ENCODE measurements at places on chromosomes 11 and 22.

GRCh38 chr11:62391642-62392425 lies 27.0 kb upstream of the SCGB1A1 start:
- DNase-seq, result no peak

DNA sequence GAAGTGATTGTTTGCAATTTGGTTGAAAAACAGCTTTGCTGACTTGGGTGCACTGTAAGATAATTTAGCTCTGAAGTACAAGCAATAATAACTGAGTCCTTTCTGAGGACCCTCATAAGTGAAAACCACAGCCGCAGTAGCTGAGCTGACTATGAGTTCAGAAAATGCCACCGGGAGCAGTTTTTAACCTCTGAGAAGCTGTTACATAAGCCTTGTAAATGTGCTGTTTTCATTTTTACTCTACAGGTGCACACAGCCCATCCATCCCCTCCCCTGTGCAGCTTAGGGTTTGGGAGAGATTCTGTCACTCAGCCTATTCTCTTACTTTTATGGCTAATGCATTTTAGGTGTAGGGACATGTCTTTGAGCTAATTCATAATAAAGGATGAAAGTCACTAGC lies 255.5 kb upstream of the C11orf87 start:
- no peak for DNase-seq

GRCh38 chr11:9651481-9651880 lies 12.4 kb upstream of the SWAP70 start:
- DNase-seq, result no peak

DNA sequence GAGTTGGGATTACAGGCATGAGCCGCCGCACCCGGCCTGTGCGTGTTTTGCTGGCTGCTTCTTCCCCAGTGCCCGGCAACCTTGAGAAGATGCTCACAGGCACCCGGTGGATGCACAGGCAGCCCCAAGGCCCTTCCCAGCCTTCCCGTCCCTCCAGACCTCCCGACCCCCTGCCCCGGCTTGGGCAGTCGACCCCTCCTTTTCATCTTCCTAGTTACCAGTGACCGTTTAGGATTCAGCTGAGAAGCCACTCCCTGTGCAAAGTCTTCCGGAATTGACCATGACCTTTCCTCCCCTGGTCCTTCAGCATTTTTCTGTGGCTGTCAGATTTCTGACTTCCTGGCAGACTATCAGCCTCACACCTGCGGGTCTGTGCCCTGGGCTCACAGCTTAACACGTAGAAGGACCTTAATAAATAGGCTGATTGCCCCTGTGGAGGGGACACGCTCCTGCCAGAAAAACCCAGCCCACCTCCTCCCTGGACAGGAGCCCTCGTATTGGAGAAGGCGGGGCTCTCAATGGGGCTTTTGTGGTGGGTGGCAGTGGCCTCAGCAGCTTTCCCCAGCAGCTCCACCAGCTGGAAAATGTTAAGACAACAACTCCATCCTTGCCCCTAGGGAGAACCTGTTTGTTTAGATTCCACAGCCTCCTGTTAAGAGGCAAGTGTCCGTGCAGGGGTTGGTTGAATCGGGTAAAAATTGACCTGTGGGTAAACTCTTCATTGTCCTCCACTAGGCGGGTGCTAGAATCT lies 10.4 kb upstream of the ANO1 start:
- no peak for DNase-seq

DNA sequence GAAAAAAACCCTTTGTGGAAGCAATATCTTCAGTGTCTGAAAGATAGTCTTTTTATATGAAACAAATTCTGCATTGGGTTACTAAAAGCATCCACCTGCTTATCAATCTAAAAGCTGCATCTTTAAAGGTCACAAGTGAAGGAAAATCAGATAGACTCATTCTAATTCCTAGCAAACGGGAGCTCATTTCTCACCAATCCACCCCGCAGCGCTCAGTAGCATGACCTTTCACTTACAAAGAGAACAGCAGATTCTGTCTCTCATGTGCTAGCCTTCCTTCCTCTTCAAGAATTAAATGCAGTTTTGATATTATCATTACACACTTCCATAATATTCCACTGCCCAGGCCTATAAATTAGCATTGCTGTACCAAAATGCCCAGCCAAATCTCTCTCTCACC lies 212.9 kb downstream of the CADM1 start:
- no peak for DNase-seq

GRCh38 chr11:69359735-69360480 lies 66.0 kb downstream of the MYEOV start:
- DNase-seq, result no peak

GRCh38 chr11:17077240-17077519 lies 287 bp downstream of the RPS13 start:
- DNase-seq, result no peak

DNA sequence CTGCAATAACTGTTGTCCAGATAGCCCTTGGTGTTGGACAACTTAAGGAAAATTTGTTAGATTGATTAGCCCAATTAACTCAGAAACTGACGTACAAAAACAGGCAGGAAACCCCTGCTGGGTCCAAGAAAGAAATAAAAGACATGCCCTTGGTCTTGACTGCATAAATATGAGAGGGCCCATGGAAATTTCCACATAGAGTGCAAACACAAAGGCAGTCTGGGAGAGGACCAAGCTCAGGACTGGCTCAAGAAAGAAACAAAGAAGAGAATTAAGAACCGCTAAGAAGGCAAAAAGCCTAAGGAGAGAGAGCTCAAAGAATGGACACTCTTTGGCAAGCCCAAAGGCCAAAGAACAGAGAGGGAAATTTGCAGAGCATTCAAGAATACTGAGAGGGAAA lies 1243.9 kb downstream of the LRRC4C start:
- no peak for DNase-seq

DNA sequence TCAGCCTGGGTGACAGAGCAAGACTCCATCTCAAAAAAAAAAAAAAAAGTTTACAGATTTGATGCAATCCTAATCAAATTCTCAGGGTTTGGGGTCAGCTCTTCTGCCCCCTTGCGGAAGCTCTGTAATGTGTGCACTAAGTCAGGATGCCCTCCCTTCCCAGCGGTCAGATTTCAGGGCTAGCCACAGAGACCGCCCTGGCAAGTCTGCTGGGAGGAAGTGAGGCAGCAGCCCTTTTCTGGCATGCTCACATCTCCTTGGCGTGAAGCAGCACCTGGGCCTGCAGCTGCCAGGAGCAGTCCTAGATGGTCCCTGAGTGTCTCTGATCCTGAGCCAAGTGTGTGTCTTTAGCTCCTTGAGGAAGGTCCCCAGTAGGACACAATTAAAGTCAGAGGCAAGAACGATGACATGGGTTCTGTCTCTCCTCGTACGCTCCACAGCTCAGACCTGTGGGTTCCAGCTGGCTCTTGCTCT lies 10.9 kb upstream of the APOBEC3C start:
- DNase-seq, result peak; percentile 41

GRCh38 chr11:112751772-112752171 lies 209.4 kb upstream of the NCAM1 start:
- no peak for DNase-seq

DNA sequence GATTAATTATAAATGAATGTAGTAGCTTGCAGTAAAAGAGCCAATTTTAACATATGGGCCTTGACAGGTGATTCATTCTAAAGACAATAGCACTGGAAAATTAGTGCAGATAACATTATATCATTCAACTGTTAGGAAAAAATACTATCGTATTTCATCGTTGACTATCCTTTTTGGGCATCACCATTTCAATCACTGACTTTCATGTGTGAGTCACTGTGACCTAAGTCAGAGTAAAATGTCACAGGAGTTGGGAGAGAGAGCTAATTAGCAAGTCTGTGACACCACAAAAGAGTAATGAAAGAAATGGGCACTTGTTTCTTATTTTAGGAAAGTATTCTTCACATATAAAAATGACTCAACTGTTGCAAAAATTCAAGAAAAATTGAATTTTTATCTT lies 253.8 kb upstream of the CNTN5 start:
- no peak for DNase-seq

GRCh38 chr11:130181295-130182272 lies 22.0 kb downstream of the ST14 start:
- no peak for DNase-seq

DNA sequence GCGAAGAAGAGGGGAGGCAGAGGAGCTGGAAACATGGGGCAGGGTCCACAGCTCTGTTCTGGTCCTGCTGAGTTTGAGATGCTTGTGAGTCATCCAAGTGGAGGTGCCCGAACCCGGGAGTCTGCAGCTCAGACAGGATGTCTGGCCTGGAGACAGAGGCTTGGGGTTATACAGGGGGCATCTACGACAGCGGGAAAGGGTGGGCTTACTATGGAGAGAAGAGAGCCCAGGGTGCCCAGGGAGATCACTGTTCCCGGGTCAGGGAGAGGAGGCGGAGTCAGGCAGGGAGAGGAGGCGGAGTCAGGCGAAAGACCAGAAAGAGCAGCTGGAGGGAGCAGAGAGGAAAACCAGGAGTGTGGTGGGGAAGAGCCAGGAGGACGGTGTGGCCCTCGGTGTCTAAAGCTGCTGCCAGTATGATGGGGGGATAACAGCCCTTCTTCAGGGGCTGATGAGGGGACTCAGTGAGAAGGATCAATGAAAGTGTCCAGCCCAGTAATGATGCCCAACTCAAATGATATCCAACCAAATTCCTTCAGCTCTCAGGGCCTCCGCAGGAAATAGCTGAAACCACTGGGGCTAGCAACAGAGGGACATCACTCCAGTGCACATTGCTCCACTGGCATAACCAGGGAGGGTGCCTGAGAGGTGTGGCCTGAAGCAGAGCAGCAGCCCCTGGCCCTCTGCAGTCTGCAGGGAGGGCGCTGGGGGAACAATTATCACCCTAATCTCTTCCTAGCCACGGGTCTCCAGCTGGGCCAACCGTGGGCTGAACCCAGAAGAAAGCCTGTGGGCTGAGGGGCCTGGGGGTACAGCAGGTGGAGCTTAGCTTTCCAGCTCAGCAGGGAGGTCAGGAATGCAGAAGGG lies 2.6 kb upstream of the LTBP3 start:
- DNase-seq, result no peak

DNA sequence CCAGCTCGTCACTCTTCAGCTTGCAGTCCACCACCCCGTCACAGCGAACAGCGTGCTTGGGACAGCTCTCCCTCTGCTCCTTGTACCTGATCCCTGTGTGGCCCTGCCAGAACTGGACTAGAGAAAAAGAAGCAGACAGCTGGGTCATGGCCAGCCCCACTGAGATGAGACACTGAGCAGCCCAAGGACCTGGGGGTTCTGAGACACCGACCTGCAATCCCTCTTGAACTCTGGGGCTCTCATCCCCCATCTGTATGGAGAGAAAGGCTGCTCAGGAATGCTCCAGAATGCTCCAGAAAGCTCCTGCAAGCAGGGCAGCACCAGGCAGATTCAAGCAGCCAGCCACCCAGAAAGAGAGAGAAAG lies 14.8 kb downstream of the TMPRSS13 start:
- DNase-seq, result no peak

DNA sequence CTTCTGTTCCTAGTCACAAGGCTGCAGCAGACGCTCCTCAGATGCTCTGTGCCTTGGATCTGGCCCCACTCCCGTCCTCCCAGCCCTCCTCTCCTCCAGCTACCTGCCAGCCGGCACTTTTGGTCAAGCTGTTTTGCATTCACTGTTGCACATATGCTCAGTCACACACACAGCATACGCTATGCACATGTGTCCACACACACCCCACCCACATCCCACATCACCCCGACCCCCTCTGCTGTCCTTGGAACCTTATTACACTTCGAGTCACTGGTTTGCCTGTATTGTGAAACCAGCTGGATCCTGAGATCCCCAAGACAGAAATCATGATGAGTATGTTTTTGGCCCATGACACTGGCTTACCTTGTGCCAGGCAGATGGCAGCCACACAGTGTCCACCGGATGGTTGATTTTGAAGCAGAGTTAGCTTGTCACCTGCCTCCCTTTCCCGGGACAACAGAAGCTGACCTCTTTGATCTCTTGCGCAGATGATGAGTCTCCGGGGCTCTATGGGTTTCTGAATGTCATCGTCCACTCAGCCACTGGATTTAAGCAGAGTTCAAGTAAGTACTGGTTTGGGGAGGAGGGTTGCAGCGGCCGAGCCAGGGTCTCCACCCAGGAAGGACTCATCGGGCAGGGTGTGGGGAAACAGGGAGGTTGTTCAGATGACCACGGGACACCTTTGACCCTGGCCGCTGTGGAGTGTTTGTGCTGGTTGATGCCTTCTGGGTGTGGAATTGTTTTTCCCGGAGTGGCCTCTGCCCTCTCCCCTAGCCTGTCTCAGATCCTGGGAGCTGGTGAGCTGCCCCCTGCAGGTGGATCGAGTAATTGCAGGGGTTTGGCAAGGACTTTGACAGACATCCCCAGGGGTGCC lies 109.8 kb downstream of the BCR start:
- DNase-seq, result peak; percentile 26

GRCh38 chr11:68658661-68659060 lies 25.7 kb upstream of the GAL start:
- DNase-seq, result no peak

GRCh38 chr11:7527029-7527428 lies 13.2 kb downstream of the PPFIBP2 start:
- no peak for DNase-seq

GRCh38 chr11:80144897-80145594 lies 704.2 kb upstream of the TENM4 start:
- DNase-seq, result no peak

DNA sequence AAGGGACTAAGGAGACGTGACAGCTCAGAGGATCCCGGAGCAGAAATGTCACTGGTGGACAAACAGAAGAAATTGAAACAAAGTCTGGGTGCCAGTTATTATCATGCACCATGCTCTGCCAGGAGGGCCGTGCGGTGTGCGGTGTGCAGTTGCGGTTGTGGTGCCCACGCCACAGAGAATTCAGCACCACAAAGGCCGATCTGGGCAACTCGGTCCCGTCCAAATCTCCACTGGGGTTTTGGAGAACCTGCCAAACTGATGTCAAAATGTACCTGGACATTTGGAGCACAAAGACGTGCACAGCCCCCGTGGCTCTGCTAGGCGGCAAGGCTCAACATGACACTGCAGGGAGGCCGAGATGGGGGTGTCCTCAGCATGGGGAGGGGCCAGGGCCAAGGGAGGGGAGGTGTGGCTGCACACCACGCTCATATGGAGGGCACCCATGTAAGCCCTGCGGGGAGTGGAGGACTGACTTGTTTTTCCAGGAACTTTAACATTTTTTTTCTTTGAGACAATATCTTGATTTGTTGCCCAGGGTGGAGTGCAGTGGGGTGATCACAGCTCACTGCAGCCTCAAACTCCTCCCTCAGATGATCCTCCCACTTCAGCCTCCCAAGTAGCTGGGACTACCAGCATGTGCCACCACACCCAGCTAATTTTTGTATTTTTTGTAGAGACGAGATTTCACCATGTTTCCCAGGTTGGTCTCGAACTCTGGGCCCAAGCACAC lies 39.4 kb downstream of the GNB1L start:
- DNase-seq, result no peak
